ENCODE measurements at places on chromosomes 12 and 14. TPM values are rescaled to one million over a fixed set of nuclear protein-coding genes. Genes with fewer than 3 reads are reported as not detected.

REM2 gene
- total RNA-seq = not detected

MGST1 gene
- 173 TPM for total RNA-seq

GPRC5D gene
- total RNA-seq = not detected

CMA1 gene
- total RNA-seq = not detected

AICDA gene
- total RNA-seq = 0.12 TPM

PCK2 gene
- total RNA-seq = 10.7 TPM

CS gene
- 236 TPM for total RNA-seq

DUSP6 gene
- 54.1 TPM for total RNA-seq

MYF6 gene
- total RNA-seq = not detected

SCAF11 gene
- total RNA-seq = 114 TPM

- DNase-seq = no peak
Observed at GRCh38 chr12:4829793-4830162, 79.9 kb upstream of the KCNA1 start.

DNA sequence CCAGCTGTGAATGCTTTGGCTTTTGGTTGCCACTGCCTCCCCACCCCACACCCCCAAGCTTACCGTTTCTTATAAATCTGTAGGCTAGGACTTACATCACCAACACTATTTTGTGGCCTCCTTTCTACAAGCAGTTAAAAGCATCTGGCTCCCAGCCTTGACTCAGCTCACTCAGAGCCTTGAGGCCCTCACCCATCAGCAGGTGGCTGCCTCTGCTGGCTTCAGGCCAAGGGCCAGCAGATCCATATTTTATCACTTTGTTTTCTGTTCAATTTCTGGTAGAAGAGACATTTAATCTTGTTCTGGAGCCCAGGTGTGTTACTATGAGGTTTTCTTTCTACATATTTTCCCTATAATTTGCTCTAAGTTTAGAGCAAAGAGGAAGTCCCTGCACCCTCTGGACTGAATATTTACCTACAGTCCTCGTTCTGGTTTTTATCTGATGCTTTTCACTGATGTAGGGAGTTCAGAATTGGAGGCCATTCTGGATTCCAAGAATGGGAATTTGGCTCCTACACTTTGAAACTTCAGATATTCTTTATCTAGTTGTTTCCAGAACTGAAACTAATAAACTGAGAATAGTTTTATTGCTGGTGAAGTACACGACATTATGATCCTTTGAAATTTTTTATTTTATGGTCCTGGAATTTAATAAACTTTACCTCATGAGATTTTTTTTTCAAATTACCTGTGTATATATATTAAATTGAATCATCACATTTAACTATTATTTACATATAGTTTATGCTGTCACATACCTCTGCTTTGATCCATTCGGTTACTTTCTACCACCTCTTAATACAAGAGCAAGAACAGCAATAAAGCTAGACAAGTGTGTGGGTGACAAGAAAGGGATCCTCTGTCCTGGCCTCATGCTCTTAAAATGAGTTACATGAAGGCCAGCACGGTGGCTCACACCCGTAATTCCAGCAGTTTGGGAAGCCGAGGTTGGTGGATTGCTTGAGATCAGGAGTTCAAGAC is 22.2 kb downstream of the PLBD1 start:
- DNase-seq = no peak

DNA sequence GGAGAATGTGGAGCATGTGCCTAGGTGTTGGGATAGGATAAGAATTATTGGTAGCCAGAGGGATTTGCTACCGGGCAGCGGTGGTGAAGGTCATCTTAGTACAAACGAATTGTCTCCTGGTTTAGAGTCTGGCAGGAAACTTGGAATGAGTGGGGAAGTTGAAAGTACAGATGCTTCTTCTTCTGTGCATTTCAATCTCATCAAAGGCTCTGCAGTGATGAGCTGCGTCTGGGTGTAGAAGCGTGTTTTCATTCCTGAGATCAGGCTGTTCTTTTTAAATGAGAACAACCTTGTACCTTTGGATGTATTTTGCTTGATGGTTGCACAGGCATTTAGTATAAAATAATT is 2.1 kb downstream of the WNK1 start:
- no peak for DNase-seq

DNA sequence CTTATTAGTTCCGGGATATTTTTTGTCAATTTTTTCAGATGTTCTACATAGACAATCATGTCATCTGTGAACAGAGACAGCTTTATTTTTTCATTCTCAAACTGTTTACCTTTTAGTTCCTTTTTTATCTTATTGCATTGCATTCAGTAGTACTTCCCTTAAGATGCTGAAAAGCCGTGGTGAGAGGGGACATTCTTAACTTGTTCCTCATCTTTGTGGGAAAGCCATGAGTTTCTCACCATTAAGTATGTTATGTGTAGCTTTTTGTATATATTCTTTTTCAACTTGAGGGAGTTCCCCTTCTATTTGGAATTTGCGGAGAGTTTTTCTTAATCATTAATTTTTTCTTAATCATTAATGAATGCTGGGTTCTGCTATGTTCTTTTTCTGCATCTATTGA is 1727.1 kb upstream of the SEL1L start:
- no peak for DNase-seq

DNA sequence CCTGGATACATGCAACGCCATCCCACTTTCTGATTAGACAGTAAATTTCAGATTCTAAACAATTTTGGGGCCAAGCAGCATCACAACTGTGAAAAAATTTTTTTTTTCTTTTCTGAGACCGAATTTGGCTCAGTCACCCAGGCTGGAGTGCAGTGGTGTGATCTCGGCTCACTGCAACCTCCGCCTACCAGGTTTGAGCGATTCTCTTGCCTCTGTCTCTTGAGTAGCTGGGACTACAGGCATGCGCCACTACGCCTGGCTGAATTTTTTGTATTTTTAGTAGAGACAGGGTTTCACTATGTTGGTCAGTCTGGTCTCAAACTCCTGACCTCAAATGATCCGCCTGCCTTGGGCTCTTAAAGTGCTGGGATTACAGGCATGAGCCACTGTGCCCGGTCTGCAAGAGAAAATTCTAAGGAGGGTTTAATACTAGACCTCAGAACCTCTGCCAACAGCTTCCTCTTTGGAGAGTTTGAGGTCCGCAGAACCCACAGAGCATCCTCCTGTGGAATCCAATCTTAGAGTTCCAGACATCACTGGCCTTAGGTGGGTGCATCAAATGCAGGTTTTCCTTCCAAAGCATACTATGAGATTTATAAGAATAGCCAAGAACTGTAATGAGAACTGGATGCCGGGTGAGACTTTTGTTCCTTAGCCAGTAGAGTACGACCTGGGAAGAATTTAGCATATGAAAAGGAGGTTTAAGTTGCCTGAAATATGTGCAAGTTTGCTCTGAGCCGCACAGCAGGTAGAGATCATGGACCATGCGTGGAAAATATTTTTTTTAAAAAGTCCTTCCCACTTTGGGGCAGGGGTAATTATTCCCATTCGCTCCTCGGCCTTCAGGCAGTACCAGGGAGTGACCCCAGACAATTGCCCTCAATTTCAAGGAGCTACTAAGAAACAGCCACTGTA is 7.8 kb upstream of the PHC1 start:
- DNase-seq = no peak

GRCh38 chr12:78406213-78406612 is 458.4 kb upstream of the SYT1 start:
- no peak for DNase-seq

DNA sequence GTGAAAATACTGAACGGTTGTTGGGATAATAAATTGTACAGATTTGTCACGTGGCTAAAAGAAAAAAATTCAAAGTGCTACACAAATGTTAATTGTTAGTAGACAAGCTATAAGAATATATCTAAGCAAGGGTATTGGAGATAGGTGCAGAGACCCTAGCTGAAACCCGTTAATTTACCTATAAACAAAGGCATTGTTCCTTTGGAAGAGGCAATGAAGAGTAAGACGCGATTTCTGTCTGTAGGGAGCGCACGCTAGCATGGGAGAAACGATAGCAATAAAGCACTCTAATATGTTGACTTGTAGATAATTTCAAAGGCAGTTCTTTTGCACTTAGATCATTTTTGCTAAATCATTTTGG is 565 bp downstream of the CCDC77 start:
- no peak for DNase-seq

GRCh38 chr12:6323340-6323994 is 13.0 kb downstream of the PLEKHG6 start:
- peak; percentile 73 for DNase-seq
